ENCODE measurements at places on chromosomes 4 and X.

DNA sequence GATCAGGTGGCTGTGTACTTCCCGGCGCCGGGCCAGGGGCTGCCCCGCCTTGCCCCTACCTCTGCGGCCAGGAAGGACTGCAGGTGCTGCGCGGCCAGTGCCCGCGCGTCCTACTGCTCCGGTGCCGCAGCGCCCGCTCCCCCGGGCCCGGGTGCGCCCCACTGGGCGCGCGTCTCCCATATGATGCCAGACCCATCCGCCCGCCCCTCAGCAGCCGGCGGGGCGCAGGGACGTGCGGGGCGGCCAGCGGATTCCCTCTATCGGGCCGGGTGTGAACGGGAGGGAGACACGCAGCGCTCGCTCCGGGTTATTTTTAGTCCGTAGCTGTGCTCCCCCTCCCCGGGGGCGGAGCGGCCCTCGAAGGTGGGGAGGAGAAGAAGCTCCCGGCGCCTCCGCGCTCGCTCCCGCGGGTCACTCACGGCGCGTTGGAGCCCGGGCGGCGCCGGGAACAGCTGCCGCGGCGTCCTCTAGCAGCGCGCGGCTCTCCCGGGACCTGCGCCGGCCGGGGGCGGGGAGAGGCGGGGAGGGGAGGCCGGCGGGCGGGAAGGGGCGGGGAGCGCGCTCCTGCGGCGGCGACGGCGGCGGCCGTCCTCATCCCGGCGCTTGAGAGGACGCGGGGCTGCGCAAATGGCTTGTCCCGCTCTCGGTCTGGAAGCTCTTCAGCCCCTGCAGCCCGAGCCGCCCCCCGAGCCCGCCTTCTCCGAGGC is 103.6 kb downstream of the UCHL1 start:
- DNase-seq, result peak; percentile 68

- DNase-seq, result no peak
Observed at GRCh38 chrX:108114541-108114940, 23.0 kb downstream of the ATG4A start.

- no peak for DNase-seq
Observed at GRCh38 chr4:95563638-95564337, 15.0 kb upstream of the UNC5C start.

GRCh38 chr4:87241336-87241735 is 20.9 kb upstream of the KLHL8 start:
- DNase-seq, result no peak

DNA sequence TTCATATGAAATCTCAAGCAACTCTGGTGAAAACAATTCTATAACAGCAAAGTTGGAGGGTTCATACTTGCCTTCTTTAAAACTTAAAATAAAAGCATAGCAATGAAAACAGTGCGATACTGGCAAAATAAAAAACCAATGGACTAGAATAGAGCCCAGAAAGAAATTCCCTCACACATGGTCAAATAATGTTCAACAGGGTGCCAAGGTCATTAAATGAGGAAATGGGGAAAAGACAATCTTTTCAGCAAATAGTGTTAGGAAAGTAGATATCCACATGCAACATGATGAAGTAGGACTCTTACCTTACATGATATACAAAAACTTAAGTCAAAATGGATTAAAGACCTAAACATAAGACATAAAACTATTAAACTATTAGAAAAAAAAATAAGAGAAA is 970.2 kb upstream of the AGA start:
- DNase-seq, result no peak

DNA sequence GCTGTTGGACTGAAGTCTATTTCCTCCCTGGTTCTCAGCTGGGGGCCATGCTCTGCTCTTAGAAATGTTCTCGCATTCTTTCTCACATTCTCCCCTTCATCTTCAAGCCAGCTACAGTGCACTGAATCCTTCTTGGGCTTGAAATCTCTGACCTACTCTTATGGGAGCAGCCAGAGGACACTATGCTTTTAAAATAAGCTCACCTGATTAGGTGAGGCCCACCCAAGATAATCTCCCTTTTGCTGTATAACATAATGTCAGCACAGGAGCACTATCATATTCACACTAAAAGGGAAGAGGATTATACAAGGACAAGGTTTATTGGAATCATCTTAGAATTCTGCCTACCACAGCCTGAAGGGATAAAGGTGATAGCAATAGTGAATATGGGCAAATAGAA is 146.3 kb downstream of the ZNF674 start:
- DNase-seq, result no peak

- no peak for DNase-seq
Observed at GRCh38 chr4:139918591-139918990, 235.4 kb downstream of the MAML3 start.

DNA sequence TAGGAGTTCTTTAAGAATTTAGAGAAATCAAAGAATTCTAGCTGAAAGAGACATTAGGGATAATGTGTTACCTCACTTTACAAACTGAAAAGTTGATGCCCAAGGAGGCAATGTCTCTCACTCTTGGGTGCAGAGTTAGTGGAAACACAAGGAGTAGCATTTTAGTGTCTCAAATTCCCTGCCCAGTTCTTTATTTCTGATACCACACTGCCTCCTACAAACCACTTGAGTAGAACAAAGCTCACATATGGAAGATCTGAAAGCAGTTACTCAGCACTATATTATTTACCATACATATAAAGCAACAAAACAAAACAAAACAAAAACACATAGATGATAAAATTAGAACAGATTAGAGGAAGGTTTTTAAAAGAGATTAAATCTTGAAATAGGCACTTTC is 124.2 kb downstream of the REELD1 start:
- no peak for DNase-seq

- DNase-seq, result no peak
Observed at GRCh38 chr4:15809058-15809457, 30.9 kb downstream of the CD38 start.

DNA sequence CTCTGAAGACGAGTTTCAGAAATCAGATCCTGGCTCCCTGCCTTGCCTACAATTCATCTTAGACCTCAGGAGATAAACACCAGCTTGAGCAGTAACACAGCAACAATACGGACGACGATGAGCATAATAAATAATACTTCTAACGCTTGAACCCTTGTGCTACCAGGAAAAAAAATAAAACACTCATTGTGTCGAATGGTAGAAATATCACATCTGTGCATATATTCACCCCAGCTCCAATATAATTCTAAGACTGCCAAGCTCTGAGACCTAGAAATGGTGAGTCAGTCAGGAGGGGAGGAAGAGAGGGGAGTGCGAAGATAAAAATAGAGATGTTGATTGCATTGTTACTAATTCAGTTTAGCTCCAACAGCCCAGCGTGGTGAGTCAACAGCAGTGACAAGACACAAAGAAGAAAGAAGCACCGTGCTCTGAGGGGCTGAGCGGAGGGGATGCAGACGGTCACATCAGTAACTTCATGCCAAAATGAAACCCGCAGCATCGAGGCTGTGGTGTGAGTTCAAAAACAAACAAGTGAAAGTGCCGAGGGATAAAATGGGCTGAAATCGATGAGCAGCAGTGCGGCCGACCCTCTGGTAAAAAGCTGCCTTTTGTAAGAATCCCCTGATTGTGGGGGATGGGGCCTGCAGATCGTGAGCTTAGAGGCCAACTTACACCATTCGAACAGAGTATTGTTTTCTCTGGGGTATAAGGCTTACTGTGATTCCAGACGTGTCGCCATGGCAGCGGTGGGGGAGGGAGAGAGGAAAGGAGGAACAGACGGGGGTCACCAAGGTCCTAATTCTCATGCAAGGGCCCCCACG is 150.4 kb downstream of the MGST2 start:
- DNase-seq, result no peak

DNA sequence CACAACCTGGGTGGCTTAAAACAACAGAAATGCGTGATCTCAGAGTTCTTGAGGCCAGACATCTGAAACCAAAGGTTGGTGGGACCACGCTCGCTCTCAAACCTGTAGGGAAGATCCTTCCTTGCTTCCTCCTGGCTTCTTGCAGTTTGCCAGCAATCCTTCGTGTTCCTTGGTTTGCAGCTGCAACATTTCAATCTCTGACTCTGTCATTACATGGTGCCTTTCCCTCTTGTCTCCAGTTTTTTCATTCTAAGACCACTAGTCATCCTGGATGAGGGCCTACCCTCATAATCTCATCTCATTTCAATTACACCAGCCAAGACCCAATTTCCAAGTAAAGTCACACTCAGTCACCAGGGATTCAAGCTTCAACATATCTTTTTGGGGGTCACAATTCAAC is 388.0 kb downstream of the GPM6A start:
- DNase-seq, result no peak

GRCh38 chr4:158714937-158715336 is 8.3 kb downstream of the PPID start:
- DNase-seq, result no peak

GRCh38 chr4:148790691-148791090 is 348.5 kb upstream of the NR3C2 start:
- no peak for DNase-seq

- no peak for DNase-seq
Observed at GRCh38 chr4:76458825-76459224, 23.8 kb downstream of the SHROOM3 start.

- DNase-seq, result no peak
Observed at GRCh38 chr4:163595580-163595979, 101.1 kb downstream of the TMA16 start.

DNA sequence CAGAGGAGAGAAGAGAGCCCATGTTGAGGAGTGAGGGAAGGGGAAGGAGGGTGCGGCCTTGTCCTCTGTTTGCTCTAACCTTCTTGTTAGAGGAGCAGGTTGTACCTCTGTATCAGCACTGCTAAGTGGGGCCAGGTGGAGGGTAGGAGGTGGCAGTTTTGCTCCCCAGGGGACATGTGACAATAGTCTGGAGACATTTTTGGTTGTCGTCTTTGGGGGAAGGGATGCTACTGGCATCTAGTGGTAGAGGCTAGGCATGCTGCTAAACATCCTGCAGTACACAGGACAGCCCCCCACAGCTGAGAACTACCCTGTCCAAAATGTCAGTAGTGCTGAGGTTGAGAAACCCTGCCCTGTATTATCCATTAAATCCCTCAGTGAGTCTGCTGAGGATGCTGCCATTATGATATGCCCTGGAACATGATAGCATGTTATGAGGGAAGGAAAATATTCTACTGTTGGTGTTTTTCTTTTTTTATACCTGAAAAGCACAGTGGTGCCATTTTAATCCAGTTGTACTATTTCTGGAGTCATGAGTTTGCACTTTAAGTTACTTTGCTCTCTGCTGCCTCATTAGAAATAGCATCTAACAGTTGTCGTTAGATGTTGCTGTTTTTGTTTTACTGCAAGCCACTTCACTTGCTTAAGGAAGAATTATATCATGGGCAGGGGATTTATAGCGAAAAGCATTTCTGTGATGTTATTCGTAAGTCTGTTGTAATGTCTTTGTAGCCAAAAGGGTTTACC is 90.6 kb downstream of the LRP2BP start:
- DNase-seq, result peak; percentile 15

DNA sequence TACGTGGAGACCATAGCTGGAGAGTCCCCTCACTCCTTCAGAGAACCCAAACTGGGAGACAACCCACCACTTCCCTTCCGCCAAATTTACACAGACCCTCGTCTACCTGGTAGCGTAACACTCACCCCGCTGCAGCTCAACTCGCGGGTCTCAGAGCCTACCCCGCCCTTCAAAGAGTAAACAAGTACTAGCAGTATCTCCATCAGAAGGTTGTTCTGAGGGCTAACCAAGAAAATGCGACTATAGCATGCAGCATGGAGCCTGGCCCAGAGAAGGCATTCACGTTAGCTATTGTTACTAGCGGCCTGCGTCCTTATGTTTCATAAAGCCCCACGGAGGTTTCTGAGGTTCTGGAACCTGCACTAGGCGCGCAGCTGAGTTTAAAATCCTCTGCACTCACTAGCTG is 531 bp upstream of the MANBA start:
- DNase-seq, result no peak

DNA sequence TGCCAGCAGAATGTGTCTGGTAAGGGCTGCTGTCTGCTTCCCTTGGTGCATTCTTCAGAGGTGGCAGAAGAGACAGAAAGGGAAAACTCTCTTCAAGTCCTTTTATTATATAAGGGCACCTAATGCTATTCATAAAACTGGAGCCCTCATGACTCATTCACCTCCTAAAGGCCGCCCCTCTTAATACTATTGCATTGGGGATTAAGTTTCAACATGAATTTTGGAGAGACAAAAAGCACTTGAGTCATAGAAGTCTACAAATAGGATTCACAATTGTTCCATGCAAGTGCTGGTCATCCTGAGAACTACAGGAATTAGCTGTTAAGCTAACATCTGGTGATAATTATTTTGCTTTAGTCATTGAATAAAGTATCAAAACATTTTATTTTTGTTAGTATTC is 349.5 kb downstream of the HS3ST1 start:
- DNase-seq, result no peak

DNA sequence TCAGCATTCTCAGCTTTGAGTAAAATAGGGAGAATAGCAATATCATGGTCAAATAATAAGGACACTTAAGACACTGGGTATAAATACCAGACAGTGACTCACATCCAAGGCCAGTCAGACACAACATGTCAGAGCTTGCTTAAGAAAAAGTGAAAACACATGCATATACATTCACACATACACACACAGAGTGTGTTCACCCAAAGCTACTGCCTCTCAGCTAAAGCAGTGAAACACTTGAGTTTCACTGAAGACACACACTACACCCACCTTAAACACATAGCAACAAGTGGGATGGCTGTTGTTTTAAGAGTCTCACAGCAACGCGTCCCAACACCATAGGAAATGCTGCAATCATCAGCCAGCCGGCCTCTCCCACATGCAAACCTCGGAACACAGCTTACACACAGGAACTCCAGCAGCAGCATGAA is 14.4 kb downstream of the SHROOM4 start:
- DNase-seq, result no peak

GRCh38 chrX:12076046-12076445 is 62.2 kb upstream of the FRMPD4 start:
- no peak for DNase-seq

GRCh38 chrX:19688426-19688825 is 173.1 kb upstream of the MAP3K15 start:
- no peak for DNase-seq

GRCh38 chr4:95204873-95205272 is 343.9 kb downstream of the UNC5C start:
- DNase-seq, result no peak

- DNase-seq, result no peak
Observed at GRCh38 chrX:66698273-66699204, 59.7 kb upstream of the EDA2R start.

GRCh38 chrX:14173873-14174272 is 144.2 kb upstream of the GEMIN8 start:
- DNase-seq, result no peak

- DNase-seq, result no peak
Observed at GRCh38 chrX:107687445-107687844, 59.1 kb downstream of the PRPS1 start.

GRCh38 chrX:31212856-31213748 is 141.3 kb upstream of the FTHL17 start:
- no peak for DNase-seq

DNA sequence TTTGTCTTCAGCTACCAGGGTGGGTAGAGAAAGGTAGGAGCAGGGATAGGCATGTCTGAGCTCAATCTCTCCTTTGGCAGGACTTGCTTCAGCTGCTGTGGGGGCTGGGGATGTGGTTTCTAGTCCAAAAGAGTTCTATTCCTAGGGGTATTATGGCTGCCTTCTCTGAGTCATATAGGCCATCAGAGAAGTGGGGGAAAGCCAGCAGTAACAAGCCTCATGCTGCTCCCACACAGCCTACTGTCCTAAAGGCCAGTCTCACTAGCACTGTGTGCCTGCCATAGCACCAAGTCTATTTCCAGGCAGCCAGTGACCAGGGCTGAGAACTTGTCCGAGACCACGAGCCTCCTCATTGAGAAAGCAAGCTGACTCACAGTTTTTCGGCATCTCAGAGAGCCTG is 270.6 kb downstream of the DCAF12L2 start:
- DNase-seq, result no peak

GRCh38 chrX:130109429-130110378 is 593 bp downstream of the ELF4 start:
- DNase-seq, result no peak

All from NCI-H1694 (cell line).